ENCODE measurements at places on chromosomes 11 and 22.

DNA sequence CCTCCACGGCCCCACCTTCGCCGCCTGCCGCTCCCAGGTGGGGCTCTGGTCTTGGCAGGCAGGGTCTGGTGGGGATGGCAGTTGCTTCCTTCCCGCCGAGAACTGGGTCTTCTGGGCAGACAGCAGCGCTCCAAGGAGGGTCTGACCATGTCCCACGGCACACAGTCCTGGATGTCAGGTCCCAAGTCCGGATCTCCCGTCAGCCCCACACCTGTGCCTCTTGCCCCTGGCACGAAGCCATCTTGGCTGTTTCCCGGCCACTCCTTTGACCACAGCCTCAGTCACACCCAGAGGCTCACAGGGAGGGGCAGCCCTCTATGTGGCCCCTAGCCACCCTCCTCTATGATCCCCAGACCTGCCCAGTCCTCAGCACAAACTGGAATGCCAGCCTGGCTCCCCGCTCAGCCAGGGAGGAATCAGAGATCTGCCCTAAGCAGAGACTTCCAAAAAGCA, 14.3 kb downstream of the MUC5B start:
- DNase-seq: peak; percentile 10

DNA sequence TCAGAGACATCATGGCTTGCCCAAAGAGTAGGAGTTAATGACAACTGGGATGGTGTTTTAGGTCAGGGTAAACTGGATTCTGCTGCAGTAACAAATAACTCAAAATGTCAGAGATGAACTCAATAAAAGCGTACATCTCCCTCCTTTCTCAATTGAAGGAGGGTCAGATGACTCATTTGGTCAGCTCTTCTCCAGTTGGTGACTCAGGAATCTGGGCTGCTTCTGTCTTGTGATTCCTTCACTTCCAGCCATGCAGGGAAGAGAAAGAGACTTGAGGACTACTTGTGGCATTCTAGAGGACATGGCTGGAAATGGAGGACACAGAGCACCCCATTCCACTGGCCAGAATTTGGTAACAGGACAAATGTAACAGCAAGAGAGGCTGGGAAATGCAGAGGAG, 3.2 kb upstream of the SYT13 start:
- DNase-seq: no peak

DNA sequence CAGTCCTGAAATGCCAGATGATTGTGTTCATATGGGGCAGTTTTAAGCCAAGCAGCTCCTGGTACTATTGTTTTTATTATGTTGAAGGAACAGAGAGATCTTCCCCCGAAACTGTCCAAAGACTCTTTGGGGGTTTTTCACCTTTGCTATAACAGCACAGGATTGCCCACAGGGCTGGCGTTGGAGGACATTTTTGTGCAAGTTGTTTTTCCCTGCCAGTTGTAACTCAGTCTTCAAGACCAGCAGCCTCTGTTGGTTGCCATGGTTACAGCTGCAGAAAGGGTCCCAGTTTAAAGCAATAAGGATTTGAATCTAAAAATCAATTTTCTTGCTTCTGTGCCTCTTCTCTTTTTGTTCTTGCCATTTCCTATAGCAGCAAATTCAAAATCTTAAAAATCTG, 45.4 kb upstream of the YWHAH start:
- no peak for DNase-seq

- no peak for DNase-seq
Observed at GRCh38 chr22:45742866-45743450, 71.3 kb downstream of the ATXN10 start.

- no peak for DNase-seq
Observed at GRCh38 chr11:4539603-4540219, 5.3 kb upstream of the OR52M1 start.

- no peak for DNase-seq
Observed at GRCh38 chr11:132607575-132607974, 924.7 kb downstream of the OPCML start.

DNA sequence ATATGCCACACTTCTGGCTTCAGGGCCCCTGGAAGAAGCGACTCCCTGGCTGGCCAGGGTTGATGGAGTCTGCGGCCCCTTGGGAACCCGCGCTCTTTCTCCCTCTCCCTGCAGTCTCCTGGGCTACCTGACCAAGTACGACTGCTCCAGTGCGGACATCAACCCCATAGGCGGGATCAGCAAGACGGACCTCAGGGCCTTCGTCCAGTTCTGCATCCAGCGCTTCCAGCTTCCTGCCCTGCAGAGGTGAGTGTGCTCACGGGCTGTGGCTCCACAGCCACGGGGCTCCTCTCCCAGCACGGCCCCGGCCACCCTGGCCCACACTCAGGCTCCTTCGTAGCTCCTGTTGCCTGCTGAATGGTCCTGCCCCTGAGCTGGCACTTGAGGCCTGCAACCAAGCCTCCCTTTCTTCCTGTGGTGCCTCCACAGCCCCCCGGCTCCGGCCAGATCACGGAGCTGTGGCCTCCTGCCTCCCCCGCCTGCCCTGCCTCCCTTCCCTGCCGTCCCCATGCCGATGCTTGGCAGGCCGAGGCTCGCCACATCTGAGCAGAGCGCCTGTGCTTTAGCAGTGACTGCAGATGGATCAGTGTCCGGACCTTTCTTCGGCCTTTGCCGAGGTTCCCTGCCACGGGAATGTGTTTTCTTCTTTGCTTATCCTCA, 36.2 kb upstream of the KRTAP5-7 start:
- peak; percentile 13 for DNase-seq

DNA sequence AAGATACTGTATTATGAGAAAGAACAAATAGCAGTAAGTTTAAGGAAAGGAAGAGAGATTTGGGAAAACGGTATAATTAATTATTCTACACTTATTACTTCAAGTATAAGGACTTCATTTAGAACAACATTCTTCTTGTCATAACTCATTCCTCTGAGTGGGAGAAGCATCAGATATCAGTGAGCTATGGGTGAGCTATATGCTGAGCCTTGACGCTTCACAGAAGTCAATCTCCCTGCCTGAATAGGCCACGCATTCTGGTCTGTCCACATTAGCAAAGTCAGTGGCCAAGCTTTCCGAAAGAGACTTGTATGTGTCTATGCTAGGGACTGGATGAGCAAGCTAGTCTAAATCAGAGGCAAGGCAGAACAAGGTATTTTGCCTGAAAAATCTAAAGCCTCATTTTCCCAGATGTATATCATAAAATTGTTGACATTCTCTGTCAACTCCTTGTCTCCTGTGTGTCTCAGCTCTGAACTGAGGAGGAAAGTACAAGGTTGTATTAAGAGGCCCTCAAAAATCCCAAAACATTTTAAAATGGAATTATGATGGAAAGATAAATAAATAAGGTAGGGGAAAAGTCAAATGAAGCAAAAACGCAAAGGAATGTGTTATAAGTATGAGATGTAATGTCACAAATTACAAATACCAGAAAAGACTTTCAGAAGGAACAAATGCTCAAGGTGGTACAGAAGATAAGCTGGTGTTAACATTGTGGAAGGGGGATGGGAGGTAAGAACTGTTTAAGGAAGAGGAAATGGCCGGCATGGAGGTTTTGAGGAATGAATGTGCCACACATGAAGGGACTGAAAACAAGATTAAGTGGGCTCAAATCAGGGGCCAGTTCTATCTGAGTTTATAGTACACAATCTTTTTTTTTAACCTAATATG, 1.4 kb downstream of the OR52N2 start:
- no peak for DNase-seq

GRCh38 chr11:126485986-126486635, 130.6 kb downstream of the ST3GAL4 start:
- DNase-seq: peak; percentile 8

DNA sequence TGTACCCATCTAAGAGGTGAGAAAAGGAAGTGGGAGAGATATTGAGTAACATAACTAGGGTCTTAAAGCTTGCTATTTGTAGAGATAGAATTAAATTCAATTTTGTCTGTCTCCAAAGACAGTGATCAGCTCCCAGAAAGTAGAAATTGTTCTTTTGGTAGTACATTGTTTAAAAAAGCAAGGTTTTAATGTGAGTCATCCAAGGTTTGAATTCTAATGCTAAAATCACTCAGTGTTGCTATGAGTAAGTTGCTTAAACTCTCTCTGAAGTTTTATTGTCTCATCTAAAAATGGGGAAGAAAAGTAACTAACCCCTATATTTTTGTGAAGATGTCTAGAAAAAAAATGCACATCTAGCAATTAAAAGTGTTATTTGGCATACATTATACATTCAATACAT, 1004.5 kb upstream of the CCDC90B start:
- no peak for DNase-seq

DNA sequence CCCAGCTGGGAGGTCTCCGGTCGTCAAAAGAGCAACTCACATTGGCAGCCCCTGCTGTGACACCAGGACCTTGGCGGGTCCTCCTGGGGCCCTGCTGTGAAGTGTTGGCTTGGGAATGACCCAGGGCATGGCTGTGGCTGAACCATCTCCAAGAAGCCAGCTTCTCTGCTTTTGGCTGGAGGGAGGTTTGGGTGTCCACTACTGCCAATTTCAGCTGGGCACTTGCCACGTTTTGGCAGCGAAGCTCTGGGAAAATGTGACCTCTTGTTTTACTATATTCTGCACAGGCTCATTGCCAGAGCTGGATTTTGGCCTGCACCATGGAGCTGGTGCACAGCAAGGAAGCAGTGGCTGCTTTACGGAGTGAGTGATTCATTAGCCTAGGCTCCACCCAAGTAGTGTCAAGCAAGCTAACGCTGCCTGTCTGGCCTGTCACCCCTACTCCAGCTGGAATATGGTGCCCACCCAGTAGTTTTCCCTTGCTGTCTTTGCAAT, 24.3 kb upstream of the SMCO4 start:
- DNase-seq: peak; percentile 65

GRCh38 chr11:114148013-114148382, 88.5 kb downstream of the ZBTB16 start:
- no peak for DNase-seq

GRCh38 chr11:65575568-65576231, at the start of gene EHBP1L1:
EHBP1L1 (plus strand) TSS chr11:65576053; CDS start chr11:65576303, 250 bp downstream.
- peak; percentile 80 for DNase-seq

Measured in left hindlimb (tissue), 1 donor.